ENCODE measurements at places on chromosomes 6 and 20.

- no peak for DNase-seq
Observed at GRCh38 chr6:120228297-120228696, 878.7 kb upstream of the MAN1A1 start.

GRCh38 chr20:36153736-36154699, 522 bp upstream of the EPB41L1 start:
- no peak for DNase-seq

DNA sequence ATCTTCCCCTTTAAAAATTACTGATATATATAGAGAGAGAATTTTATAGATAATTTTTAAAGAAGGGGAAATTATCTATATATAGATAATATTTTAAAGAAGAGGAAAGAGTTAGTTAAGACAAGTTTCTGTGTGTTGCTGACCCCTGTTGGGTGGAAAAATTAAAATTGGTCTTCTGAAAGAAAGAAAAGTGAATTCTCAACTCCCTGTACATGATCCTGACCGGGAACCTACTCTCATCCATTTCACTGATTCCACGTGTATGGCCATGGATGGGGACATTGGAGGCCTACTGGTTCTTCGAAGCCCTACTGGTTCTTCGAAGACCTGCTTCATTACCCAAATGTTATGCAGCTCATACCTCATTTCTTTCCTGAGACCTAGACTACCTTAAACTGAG, 53.0 kb upstream of the TCF21 start:
- no peak for DNase-seq

DNA sequence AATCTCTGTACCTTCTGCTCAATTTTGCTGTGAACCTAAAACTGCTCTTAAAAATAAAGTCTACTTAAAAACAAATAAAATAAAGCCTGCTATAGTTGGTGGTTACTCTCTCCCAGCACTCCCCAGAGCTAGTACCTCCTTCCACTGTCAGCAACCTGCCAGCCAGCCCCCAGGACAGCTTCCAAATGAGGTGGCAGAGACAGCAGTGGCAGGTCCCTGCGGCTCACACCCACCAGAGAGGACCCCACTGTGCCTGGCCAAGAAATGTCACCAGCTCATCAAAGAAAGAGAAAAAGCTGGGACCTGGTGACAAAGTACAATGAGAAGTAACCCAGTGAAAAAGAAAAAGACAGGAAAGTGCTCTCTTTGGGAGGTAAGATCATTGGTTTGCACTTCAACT, 15.2 kb downstream of the APMAP start:
- DNase-seq: no peak
